ENCODE measurements at places on chromosomes 2 and 18.

- DNase-seq = no peak
Measured at GRCh38 chr2:8096484-8096883, 585.4 kb upstream of the ID2 start.

GRCh38 chr2:207357216-207357615, 172.5 kb upstream of the CREB1 start:
- no peak for DNase-seq

- DNase-seq = no peak
Measured at GRCh38 chr18:42860011-42860410, 255.5 kb downstream of the RIT2 start.

DNA sequence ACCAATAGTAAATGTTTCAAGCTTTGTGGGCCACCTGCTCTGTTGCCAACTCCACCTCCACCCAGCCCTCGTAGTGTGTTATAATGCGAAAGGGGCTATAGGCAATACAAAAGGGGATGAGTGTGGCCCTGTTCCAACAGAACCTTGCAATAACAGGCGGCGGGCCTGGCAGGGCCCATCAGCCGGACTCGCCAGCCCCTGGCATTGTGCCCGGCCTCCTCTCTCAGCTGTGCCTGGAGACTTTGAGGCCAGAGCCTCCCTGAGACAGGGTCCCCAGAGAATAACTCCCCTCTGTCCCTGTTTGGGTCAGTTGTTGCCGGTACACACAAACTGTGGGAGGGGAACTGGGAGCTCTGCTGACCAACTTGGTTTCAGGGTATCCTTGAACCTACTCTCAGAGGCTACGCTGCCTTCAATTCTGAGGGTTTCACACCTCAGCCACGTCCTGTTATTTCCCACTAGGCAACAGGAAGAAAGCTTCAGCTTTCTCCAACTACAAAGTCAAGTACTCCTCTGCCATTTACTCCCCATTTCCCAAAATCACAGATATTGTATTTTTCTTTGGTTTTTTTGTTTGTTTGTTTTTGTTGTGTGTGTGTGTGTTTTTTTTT, 58.0 kb upstream of the ZNF236 start:
- DNase-seq = no peak

DNA sequence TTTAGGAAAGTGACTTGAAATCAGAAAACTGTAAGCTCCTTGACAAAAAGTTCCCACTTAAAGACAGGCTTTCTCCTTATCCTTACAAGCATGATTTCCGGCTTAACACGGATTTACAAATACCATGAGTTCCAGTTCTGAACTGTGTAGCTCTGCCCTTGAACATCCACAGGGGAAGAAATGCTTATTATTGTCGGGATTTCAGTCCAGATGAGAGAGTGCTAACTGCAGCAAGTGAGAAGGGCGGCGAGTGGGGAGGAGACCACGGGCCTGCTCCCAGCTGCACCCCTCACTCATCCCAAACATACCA, 73.1 kb downstream of the LRRC30 start:
- no peak for DNase-seq
